ENCODE measurements at places on chromosomes 2 and 18.

- no peak for DNase-seq
Observed at GRCh38 chr2:237282568-237283128, 131.3 kb downstream of the COL6A3 start.

GRCh38 chr2:121293450-121294325 is 8.7 kb upstream of the TFCP2L1 start:
- DNase-seq: no peak

DNA sequence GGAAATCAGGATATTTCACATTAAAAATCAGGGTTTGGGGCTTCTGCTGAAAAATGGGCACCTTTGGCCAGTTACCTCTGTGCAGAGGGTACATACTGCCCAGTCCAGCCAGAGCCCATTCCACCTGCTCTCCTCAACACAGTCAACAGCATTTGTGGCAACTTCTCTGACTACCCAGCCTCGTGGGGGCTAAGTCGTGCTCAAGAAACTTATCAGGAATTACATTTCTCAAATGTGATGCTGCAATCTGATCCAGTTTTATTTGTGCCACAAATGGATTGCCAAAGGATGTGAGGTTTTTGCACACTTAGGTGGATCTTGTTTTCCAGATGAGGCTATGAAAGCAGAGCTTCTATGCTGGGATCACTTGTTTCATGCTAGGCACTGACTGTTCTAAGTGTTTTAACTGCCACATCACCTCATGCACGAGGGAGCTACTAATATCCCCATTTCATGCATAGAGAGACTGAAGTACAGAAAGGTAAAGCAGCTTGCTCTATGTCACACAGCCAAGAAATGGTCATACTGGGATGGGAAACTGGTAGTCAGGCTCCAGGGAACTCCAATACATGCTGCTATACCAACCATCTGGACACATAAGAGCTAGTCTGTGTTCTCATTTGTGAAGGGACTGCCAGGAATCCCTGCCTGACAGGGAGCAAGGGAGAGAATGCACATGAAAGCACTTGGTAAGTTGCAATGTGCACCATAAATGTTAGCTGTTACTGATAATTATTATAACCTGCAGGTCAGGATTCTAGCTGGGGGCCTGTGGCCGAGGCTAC is 89.0 kb upstream of the HK2 start:
- no peak for DNase-seq

GRCh38 chr2:100673691-100674485 is 111.1 kb downstream of the PDCL3 start:
- DNase-seq: no peak

- no peak for DNase-seq
Observed at GRCh38 chr2:82852787-82853186, 1606.3 kb downstream of the SUCLG1 start.

GRCh38 chr18:46387441-46388131 is 269.4 kb downstream of the LOXHD1 start:
- DNase-seq: no peak

- DNase-seq: no peak
Observed at GRCh38 chr2:194714541-194714940, 942.5 kb upstream of the SLC39A10 start.

- DNase-seq: no peak
Observed at GRCh38 chr18:13039806-13040205, 48.6 kb downstream of the CEP192 start.

- no peak for DNase-seq
Observed at GRCh38 chr2:232900811-232901735, 31.0 kb downstream of the SNORC start.

GRCh38 chr2:12534646-12535263 is 182.0 kb upstream of the TRIB2 start:
- DNase-seq: no peak

GRCh38 chr2:134838143-134838620 is at the start of gene ACMSD:
Gene ACMSD, plus strand, starts transcription at chr2:134838616. Its CDS starts 67 bp downstream, at chr2:134838683.
- DNase-seq: no peak

GRCh38 chr2:189499137-189499536 is 57.9 kb downstream of the WDR75 start:
- no peak for DNase-seq

DNA sequence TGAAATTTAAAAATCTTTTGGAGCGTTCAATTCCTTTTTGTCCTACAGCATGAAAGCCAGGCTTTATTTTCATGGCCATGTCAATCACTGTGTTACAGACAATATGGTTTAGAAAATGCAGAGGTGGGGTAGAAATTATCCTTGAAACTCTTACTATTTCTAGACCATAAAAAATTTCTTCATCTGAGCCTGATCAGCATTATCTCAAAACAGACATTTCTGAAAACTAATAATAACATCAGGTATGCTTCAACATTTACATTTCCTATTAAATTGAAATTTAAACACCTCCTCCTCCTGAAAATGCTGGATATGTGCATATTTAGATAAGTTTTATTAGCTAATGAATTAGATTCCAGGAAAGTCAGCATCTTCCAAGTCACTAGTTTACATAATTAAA is 570.6 kb downstream of the RIT2 start:
- no peak for DNase-seq

GRCh38 chr2:207337234-207338219 is 171.8 kb upstream of the KLF7 start:
- DNase-seq: no peak

GRCh38 chr18:21110713-21111345 is 784 bp downstream of the ROCK1 start:
- DNase-seq: peak; percentile 59

- no peak for DNase-seq
Observed at GRCh38 chr18:513826-514530, 13.5 kb upstream of the COLEC12 start.

- DNase-seq: no peak
Observed at GRCh38 chr2:119810049-119810630, 50.4 kb downstream of the PTPN4 start.

DNA sequence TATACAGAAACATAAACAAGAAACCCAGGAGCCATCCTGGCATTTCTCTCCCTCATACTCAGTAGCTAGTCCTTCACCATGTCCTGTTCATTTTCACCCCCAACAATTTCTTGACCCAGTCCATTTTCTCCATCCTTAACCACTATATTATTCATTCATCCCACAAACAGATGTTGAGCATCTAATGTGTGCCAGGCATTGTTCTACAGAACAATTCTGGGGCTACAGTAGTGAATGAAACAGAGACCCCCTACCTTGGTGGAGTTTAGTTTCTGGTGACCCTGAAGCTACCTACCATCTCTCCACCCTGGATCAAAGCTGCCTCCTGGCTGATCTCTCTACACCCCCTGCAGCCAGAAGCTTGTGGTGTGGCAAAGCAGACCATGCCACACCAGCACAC is 27.5 kb upstream of the BZW1 start:
- DNase-seq: no peak

DNA sequence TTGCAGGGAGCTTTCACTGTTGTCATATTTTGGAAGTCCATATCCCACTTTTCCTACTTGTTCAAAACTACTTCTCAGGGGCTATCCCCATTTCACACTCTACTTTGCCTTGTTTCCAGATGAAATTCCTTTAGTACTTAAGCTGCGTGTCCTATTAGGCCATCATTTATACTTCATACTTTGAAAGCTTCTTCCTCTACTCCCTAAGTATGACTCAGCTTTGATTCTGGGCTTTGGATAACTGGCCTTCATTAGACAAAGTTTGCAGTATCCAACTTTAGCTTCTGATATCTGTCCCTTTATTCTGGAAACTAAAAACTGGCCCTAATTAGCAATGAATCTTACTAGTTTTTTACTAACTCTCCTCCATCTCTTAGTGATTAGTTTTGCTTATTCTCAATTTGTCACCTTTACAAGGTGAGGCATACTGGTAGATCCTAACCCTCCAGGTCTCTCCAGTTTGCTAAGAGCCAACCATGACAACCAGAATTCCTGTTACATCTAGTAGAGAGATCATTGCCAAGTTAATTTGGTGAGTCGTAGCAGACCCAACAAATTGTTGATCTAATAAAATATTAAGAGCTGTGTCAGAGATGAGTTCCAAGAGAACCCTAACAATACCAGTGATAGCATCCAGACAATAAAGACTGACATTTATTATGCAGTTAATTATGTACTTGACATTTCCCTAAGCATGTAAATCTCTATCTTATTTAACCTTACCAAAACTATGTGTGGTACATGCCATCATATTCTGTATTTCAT is 31.2 kb upstream of the ITGAV start:
- no peak for DNase-seq

GRCh38 chr2:239153806-239154591 is 246.8 kb downstream of the HDAC4 start:
- DNase-seq: peak; percentile 11

- no peak for DNase-seq
Observed at GRCh38 chr2:71637736-71638135, 184.4 kb downstream of the DYSF start.

DNA sequence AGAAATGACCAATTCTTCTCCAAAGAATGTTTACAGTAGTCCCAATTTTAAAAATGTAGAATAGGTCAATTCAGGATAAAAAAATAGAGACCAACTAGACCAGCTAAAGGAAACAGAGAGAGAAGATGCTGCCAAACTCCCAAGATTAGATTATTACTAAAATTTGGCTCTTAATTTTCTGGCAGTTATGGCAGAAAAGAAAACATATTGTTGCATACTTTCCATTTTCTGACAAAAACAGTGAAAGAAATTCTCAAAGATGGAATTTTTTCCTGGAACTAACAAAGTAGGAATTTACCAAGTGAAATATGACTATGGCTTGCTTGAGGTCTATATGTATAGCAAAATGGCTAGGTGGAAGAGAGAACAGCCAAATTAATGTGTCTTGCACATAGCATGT is 138.3 kb upstream of the STK17B start:
- no peak for DNase-seq

DNA sequence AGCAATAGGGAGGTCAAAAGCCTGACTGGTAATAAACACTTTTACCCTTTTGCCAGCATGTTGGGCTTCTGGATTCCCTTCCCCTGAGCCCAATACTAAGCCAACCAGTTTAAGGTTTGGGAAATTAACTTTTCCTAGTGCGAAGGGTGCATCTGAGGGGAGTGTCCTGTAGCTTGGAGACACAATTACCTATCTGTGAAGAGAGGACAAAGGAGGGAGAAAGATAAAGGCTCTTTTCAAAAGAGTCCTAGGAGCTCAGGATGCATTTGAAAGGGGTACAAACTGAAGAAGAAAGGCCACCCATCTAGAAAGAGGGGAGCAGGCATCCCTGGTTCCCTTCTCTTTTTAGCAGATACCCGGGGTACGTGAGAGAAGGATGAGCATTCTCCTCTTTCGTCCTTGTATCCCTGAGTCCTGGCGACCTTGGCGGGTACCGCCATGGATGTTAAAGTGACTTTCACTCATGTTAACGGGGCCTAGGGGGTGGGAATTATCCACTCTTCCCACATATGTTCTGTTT is 25.1 kb downstream of the C18orf54 start:
- DNase-seq: no peak

- no peak for DNase-seq
Observed at GRCh38 chr18:21194871-21195771, 46.9 kb upstream of the GREB1L start.

DNA sequence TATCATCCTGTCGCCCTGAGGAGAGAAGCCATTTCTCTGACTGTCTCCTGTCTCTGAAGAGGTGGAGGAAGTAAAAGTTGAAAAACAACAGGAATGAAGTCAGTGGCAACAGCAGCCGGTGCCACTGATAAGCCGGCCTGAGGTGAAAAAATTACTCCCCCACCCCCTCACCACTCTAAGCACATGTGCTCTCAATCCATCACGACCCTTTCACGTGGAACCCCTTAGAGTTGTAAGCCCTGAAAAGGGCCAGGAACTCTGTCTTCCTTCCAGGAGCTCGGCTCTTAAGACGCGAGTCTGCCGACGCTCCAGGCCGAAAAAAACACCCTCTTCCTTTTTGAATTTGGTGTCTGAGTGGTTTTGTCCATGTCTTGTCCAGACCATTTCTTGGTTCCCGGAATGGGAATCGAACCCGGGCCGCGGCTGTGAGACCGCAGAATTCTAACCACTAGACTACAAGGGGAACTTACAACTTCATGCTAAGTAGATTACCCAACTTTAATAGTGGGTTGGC is 40.7 kb upstream of the TRIM43 start:
- DNase-seq: no peak

DNA sequence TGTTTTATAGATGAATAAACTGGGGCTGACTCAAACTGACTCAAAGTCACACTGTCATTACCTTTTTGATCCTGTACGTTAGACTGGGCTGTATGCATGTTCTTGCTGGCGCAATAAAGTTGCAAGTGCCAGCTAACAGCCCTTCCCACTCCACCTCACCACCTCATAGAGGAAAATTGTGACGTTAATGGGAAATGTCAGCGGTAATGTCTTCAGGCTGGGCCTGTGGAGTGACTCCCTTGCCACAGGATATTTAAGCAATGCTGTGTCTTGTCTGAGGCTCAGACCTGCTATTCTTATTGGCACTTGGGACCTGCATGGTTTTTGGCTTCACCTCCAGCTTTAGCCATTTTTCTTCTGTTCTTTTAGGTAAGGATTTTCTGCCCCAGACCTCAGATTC is 25.2 kb upstream of the CASP10 start:
- no peak for DNase-seq

GRCh38 chr2:74250189-74250631 is 51.8 kb downstream of the MTHFD2 start:
- DNase-seq: peak; percentile 60

GRCh38 chr2:54479424-54479823 is 23.3 kb downstream of the SPTBN1 start:
- DNase-seq: no peak

GRCh38 chr2:177906041-177906718 is 166.4 kb downstream of the PDE11A start:
- DNase-seq: peak; percentile 51

GRCh38 chr2:40418614-40419363 is 33.1 kb downstream of the SLC8A1 start:
- DNase-seq: no peak

GRCh38 chr2:219460424-219460926 is 25.8 kb downstream of the SPEG start:
- DNase-seq: no peak

DNA sequence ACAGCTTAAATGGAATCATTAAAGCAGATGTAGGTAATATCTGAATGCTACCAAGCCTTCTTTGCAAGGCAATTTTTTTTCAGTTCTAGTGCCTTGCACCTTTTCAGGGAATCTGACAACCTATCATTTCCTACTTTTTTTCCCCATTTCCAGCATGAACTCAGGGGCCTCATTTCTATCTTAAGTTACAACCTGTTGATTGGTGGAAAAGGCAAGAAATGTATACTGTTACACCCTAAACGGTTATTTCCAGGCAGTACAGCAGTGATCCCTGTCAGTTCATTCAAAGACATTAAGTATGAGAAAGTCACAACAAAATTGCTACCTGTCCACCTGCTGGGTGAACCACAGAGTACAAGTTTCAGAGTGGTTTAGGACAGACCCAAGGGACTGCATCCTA is 171.2 kb upstream of the PIK3C3 start:
- DNase-seq: no peak

DNA sequence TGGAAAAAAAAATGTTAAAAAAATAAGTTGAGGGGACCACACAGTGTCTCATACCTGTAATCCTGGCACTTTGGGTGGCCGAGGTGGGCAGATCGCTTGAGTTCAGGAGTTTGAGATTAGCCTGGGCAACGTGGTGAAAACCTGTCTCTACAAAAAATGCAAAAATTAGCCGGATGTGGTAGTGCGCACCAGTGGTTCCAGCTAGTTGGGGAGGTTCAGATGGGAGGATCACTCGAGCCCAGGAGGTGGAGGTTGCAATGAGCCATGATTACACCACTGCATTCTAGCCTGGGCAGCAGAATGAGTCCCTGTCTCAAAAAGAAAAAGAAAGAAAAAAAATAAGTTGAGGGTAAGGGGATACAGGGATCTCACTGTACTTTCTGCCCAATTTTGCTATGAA is 6.1 kb upstream of the KYNU start:
- DNase-seq: no peak

Measured in activated CD8-positive, alpha-beta memory T cell treated with anti-CD3 and anti-CD28 coated beads, Interleukin-2, amount 50 U/mL, for 4 hours (primary cell).